ENCODE measurements at places on chromosomes 1 and 21. TPM values are rescaled to one million over a fixed set of nuclear protein-coding genes. Genes with fewer than 3 reads are reported as not detected.

CA14 gene
- not detected for total RNA-seq

OR10Z1 gene
- not detected for total RNA-seq

PHC2 gene
- total RNA-seq: 43.0 TPM

PHACTR4 gene
- 26.8 TPM for total RNA-seq

DNAJB4 gene
- 23.0 TPM for total RNA-seq

OR2L8 gene
- not detected for total RNA-seq

CRABP2 gene
- 1.4 TPM for total RNA-seq

TMEM125 gene
- not detected for total RNA-seq

AIRE gene
- 0.06 TPM for total RNA-seq

DENND4B gene
- 147 TPM for total RNA-seq

TTC22 gene
- total RNA-seq: 9.1 TPM

SLC44A3 gene
- not detected for total RNA-seq

KCNJ9 gene
- total RNA-seq: not detected

SLC44A5 gene
- 0.23 TPM for total RNA-seq

LRRC38 gene
- not detected for total RNA-seq

ATP1A2 gene
- not detected for total RNA-seq

SPATA21 gene
- not detected for total RNA-seq

DMBX1 gene
- total RNA-seq: 0.15 TPM

SAMSN1 gene
- total RNA-seq: 126 TPM

LDLRAD1 gene
- total RNA-seq: not detected

SPATA6 gene
- total RNA-seq: 1.1 TPM

CTTNBP2NL gene
- 2.8 TPM for total RNA-seq

RAP1GAP gene
- total RNA-seq: 0.29 TPM

CD160 gene
- total RNA-seq: 5.4 TPM

ASPM gene
- 73.8 TPM for total RNA-seq

TRIM67 gene
- total RNA-seq: not detected

DSTYK gene
- total RNA-seq: 11.6 TPM

PHGDH gene
- 209 TPM for total RNA-seq

ITPKB gene
- 40.9 TPM for total RNA-seq

TMPRSS15 gene
- not detected for total RNA-seq

CHML gene
- total RNA-seq: 10.0 TPM

PLA2G2F gene
- total RNA-seq: not detected

BLACAT1 gene
- total RNA-seq: 0.47 TPM

PGBD5 gene
- not detected for total RNA-seq

VAV3 gene
- 4.5 TPM for total RNA-seq

WDR64 gene
- total RNA-seq: 0.12 TPM

RIIAD1 gene
- total RNA-seq: not detected

GJC2 gene
- 1.1 TPM for total RNA-seq

NID1 gene
- 0.52 TPM for total RNA-seq

LAMB3 gene
- 1.3 TPM for total RNA-seq

RBP7 gene
- not detected for total RNA-seq

C1orf53 gene
- total RNA-seq: 0.55 TPM

HFM1 gene
- total RNA-seq: not detected

LMNA gene
- total RNA-seq: 41.9 TPM

CHRNB2 gene
- total RNA-seq: not detected

LCE4A gene
- not detected for total RNA-seq

KRTAP26-1 gene
- total RNA-seq: not detected

HCN3 gene
- 6.1 TPM for total RNA-seq

EPHA8 gene
- not detected for total RNA-seq
